Stimulated activated CD4-positive, alpha-beta T cell treated with anti-CD3 and anti-CD28 coated beads, Interleukin-4, amount 100 ng/mL, for 4 hours (primary cell): ENCODE measurements at places on chromosomes 6 and 20.

DNA sequence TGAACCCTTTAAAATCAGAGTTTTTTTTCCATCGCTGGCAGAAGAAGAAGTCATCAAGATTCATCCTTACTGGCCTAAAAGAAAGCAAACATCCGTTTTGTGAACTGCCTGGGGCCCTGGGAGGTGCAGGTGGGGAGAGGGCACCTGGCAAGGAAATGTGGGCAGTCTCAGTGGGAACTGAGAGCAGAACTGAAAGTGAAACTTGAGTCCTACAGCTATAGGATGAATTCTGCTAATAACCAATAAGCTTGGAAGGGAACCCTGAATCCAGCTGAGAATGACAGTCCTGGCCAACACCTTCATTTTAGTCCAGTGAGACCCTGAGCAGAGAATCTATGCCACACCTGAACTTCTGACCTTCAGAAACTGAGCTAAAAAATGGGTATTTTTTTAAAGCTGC is 130.1 kb upstream of the ASCC3 start:
- DNase-seq, result peak; percentile 30

DNA sequence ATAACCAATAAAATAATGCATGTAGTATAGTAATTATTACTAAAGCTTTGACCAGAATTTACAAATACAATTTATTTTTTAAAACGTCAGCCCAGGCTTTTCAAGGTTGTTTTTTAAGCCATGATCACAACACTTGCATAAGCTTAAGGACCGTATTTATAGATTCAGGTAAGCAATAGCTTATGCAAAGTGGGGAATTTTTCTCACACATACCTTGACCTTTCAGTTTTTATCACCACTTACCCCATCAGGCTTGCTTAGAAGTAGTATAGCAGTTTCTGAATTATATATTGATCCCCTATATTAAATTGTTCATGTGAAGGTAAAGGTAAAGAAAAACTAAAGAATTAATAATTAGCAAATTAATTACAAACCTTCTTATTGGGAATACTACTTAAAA is 232.3 kb upstream of the FKBP1C start:
- DNase-seq, result no peak

- no peak for DNase-seq
Observed at GRCh38 chr20:41357424-41358163, 9.0 kb downstream of the EMILIN3 start.

DNA sequence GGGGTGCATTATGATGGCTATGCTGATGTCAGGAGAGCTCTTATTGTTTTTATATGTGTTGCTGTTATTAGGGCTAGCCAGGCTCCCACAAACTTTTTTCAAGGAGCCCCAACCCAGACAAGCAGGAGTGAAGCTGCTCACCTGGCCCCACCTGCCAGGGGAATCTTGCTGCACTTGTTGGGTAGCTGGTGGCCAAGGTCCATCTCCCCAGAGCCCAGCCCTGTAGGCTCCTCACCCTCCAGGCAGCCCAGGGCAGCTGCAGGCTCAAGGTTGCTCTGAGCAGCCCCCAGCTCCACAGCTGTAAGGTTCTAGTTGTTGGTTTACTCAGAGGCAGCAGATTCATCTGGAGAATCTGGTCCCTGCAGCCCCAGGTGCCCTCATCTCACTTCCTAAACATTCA is 46.8 kb upstream of the SIRPA start:
- DNase-seq, result no peak

GRCh38 chr6:130980310-130981032 is 82.6 kb downstream of the EPB41L2 start:
- DNase-seq, result no peak

DNA sequence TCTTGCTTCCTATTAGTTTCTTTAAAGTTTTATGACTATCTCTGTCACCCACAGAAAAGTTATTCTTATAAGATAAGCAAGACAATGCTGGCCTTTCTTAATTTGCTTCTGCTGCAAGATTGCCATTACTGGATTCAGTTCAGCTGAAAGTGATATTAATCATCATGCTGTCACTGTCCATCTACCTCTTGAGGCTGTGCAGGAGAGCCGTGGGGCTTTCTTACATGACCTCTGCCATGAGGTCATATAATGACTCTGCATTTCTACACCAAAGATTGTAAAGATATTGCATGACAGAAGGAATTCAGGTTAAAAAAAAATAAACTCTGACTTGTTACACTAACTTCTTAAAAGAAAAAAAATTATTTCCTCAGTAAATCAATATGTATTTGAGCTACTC is 106.9 kb downstream of the TRDN start:
- DNase-seq, result no peak

GRCh38 chr6:107736713-107737396 is 87.3 kb downstream of the SCML4 start:
- no peak for DNase-seq

DNA sequence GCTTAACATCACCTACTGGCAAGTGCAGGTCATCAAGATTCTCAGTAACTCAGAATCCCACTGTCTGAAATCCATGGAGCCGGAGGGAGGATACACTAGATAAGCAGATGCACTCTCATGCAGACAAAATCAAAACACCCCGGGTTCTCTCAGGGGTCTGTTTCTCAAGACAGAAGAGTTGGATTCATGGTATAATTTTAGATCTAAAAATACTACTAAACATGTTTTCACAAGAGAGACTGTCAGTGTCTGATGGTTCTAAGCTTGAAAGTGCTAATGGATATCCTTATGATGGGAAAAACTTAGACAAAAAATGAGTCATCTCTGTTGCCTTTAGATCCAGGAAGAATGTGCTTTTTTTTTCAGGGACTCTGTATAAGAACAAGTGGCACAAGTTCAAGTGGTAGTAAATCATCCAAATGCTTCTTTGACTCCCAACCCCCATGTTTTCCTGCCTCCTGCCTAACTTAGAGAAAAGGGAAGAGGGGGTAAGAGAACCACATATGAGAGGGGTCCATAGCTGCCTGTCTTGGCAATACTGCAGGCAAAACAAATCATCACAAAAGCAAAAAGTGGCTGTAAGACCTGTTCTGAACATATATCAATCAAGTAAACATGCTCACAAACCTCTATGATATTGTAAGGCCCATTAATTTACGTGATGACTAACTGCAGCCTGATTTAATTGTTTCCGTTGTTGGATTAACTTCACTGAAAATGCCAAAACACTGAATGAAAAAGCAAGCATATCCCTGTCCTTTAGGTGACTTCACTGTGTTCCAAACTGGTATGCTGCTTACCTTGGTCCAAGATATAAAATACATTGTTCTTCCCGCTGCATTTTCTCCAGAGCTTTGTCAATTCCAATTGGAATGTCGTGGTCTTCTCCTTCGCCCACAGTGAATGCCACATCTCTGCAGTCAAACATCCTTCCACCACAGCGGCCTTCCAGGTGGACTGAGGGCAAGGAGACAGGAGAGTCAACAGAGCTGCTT is 84.0 kb upstream of the TULP1 start:
- DNase-seq, result no peak

DNA sequence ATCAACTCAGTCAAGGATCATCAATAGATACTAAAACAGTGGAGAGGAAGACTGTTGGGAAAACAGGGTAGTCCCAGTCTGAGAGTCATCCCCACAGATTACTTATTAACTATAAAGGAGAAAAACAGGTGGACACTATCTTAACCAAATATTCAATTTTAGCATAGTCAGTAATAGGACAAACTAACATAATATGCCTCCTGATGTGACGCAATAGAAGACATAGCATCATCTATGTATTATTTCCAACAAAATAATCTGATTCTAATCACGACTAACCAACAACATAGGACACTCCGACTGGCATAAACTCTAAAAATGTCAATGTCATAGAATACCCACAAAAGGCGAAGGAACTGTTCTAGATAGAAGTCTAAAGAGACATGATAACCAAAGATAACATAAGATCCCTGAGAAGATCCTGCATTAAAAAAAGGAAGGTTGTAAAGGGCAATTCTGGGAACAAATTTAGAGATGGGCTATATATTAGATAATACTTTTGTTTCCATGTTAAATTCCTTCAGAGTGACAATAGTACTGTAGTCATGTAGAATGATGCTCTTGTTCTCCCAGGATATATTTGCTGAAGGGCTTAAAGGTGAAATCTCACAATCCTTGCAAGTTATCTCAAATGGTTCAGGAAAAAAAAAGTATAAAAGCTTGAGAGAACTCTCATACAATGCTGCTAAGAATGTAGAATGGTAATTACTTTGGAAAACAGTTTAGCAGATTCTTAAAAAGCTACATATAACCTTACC is 28.9 kb downstream of the ILRUN start:
- DNase-seq, result no peak

DNA sequence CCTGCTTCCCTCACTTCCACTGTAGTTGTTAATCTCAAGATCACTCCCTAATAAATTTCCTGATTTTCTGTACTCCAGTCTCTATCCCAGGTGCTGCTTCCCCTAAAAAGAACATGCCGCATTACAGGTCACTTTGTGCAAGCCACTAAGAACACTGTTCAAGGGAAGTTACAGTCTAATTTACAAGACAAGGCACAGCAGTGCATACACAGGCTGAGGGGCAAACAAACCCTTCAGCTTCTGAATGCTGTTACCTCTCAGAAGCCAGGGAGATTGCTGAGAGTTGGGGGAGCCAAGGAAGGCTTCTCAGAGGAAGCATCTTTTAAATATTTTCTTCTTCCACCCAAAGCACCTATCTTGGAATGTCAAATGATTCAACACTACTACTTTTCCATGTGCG is 445.3 kb upstream of the FLRT3 start:
- no peak for DNase-seq

GRCh38 chr6:25833136-25833535 is 1.3 kb upstream of the SLC17A1 start:
- no peak for DNase-seq

DNA sequence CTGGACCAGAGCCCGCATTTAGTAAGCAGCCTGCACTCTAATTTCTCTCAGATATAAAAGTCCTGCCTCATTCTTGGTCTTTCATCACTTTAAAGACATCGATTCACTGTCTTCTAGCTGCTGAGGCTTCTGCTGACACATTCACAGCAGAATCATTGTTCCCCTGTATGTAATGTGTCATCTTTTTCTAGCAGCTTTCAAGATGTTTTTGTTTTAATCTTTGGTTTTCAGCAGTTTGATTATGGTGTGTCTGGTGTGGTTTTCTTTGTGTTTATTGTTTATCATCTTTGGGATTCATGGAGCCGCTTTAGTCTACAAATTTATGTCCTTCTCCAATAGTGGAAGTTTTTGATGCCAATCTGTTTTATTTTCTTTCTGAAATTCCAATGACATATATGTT is 157.3 kb upstream of the STMND1 start:
- no peak for DNase-seq

- no peak for DNase-seq
Observed at GRCh38 chr6:52500238-52501129, 76.4 kb downstream of the TRAM2 start.

DNA sequence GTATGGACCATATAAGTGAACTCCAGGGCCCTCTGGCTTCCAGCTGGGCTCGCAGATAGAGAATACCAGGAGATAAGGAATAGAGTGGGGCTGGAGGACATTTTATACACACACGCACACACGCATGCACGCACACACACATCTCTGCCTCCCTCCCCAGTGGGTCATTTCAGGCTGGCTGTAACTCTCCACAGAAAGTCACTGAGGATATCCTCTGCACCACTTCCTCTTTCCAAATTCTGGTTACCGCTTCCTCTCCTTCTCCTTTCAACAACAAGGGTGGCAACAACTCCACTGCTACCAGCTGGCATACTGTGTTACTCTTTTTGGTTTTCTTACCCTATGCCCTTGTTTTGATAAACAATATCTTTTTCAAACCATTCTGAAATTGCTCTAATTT is 280.2 kb downstream of the COL12A1 start:
- no peak for DNase-seq

DNA sequence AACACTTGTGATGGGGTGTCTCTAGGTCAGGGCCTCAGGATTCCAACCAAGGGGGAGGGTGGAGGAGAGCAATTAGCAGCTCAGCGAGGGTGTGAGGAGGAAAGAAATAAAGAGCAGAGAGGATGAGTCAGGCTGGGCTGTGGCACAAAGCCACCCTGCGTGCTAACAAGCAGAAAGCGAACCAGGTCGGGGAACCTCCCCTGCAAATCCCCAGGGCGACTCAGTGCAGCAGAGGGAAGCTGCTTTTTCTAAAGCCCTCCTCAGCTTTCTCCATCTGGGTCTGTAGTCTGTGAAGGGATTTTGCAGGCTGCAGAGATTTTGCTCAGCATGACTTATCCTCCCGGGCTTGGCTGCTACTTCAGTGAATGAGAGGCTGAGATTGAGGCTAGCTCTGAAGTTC is 6.6 kb upstream of the SPO11 start:
- no peak for DNase-seq

DNA sequence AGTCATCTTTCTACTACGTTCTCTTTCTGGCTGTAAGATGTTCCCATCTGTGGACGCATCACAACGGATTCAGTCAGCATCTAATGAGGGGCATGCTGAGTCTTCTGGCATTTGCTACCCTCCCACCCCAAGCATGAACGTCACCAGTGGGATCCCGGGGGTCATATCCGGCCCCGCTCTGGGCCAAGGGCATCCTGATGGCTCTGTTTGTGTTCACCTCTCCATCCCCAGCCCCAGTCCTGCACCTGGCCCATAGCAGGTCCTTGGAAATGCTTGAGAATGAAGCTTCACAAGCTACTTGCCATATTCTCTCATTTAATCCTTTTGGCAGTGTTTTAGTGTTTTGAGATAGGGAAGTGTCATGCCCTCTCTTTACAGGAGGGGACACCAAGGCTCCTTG is 14.9 kb downstream of the APCDD1L start:
- no peak for DNase-seq

GRCh38 chr6:36139431-36139830 is 9.1 kb downstream of the MAPK13 start:
- DNase-seq, result no peak

DNA sequence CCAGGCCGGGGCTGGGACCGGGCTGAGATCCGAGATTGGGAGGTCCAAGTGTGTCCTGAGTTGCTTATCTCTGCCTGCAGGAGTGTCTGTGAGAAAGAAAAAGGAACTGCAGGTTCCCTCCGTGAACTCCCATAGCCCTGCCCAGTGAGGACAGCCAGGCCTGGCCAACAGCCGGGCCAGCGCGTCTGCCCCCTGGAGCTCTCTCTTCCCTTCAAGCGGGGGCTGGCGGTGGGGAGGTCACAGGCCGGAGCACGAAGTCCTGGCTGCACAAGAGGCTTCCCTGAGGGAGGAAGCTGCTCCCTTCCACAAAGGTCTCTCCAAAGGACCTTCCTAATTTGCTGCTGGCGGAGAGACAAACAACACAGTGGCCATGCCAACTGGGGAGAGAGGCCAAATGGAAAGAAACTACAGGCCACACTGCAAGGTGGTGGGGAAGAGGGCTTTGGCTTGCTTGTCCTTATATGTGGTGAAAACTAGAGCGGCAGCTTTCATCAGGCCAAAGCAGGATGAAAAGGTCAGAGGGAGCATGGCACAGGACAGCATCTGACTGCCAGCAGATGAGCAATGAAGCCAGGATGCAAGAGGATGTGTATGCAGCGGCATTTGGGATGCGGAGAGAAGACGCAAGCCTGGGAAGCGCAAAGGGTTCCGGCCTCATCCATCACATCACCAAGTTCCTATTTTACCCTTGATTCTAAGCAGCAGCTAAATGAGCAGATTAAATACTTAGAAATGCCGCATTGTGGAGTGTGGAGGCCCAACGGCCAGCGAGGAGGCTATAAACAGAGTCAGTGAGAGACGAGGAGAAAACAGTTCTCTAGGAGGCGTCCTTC is 260.0 kb downstream of the ERMARD start:
- DNase-seq, result no peak

GRCh38 chr6:153980171-153980570 is 58.9 kb upstream of the OPRM1 start:
- no peak for DNase-seq
